NCI-H226 (cell line): ENCODE measurements at places on chromosomes 16 and 17.

DNA sequence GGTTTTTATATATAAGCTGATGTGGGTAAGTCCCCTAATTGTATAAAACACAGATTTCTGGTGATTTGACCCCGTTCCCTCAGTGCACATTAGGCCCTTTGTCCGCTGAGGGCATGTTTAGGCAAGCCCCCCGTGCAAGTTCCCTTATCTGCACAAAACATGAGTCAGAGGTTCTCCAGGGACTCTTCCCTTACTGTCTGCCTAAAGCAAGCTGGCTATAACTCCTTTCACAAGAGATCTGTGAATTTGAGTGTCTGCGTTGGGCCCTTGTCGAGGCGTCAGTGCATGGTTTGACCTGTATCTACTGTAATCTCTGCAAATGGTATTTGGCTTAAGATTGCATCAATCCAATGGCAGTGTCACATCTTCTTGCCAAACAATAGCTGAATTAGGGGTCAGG lies 712.8 kb downstream of the CDH8 start:
- DNase-seq = no peak

DNA sequence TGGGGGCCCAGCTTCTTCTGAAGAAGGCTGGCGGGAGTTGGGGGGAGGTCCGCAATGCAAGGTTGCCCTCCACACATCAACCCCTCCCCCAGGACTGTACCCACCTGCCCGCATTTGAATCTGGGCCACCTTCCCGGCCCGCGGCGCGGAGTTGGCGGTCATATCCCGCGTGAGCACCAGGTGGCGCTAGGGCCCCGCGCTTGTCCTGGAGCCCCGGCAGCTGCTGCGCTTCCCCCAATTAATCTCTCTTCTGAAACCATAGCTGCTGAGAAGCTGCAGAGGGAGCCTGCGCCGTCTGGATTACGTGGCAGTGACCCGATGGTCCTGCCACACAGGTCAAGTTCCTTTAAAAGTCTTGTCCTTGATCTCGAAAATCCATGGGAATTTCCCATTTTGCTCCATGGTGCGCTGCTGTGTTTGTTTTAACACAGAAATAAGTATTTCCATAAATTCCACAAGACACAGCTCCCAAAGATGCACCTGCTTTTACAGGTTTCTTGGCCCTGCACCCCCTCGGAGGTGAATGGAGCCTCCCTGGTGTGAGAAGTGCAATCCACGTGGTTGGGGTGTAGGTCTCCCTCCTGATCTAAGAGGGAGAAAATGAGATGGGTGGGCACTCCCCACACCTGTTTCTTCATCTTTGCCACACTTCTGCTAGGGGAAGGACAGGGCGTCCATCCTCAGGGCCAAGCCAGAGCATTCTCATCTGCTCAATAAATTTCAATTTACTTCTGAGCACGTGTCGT lies 22.1 kb downstream of the COX4I1 start:
- peak; percentile 61 for DNase-seq

GRCh38 chr16:85619101-85619891 lies 6.2 kb downstream of the GSE1 start:
- DNase-seq = no peak

GRCh38 chr16:800834-801511 lies 439 bp upstream of the GNG13 start:
- no peak for DNase-seq

- no peak for DNase-seq
Observed at GRCh38 chr17:19757536-19758180, 9.6 kb upstream of the ALDH3A1 start.

- no peak for DNase-seq
Observed at GRCh38 chr16:76577003-76577402, 299.8 kb downstream of the CNTNAP4 start.

- DNase-seq = no peak
Observed at GRCh38 chr16:79790854-79791253, 190.3 kb upstream of the MAF start.

DNA sequence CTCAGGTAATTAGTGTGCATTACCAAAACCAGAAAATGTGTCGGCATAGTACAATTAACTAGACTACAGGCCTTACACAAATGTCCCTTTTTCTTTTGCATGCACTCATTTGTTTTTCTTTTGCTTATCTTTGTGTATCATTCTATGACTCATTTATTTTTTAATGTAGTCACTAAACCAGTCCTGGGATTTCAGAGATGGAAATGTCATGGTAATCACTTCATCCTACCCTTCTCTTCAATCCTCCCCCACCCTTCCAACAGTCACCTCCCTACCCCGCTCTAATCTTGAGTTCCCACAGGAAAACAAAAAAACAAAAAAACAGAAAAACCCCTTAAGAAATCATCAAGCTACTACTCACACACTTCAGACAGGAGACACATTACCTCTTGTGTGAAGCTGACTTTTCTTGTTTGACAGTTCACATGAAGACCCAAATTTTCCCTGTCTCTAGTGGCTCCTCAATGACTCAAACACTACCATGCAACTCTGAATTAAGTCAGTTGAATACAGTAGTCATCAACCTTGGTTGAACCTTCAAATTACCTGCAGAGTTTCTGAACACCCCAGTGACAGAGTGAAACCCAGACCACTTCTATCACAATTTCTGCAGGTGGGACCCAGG lies 242.4 kb upstream of the SALL1 start:
- DNase-seq = no peak

DNA sequence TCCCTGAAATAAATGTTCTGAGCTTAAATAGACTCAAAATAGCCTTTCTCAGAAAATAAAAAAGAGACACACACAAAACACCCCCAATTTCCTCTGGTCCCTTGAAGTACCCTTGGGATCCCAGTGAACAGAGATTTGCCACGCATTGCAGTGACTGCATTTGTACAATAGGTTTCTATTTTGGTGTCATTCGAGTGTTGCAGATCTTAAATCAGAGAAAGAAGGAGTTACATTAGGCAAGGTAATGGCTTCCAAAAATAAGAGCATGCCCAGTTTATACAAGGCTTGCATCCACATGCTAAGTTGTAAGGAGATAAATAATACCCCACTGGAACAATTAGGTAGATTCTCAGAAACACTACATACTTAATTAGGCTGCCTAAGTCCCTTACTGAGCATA lies 2.2 kb downstream of the TOX3 start:
- DNase-seq = no peak
